ENCODE measurements at places on chromosomes 12 and 14. TPM values are rescaled to one million over a fixed set of nuclear protein-coding genes. Genes with fewer than 3 reads are reported as not detected.
A peak's percentile ranks its signal among the peaks of the same experiment; 100 is the strongest.

- DNase-seq, result no peak
Observed at GRCh38 chr12:40261937-40262336, 37.1 kb downstream of the LRRK2 start.

- no peak for DNase-seq
Observed at GRCh38 chr12:103177639-103178255, 220.3 kb downstream of the ASCL1 start.

DNA sequence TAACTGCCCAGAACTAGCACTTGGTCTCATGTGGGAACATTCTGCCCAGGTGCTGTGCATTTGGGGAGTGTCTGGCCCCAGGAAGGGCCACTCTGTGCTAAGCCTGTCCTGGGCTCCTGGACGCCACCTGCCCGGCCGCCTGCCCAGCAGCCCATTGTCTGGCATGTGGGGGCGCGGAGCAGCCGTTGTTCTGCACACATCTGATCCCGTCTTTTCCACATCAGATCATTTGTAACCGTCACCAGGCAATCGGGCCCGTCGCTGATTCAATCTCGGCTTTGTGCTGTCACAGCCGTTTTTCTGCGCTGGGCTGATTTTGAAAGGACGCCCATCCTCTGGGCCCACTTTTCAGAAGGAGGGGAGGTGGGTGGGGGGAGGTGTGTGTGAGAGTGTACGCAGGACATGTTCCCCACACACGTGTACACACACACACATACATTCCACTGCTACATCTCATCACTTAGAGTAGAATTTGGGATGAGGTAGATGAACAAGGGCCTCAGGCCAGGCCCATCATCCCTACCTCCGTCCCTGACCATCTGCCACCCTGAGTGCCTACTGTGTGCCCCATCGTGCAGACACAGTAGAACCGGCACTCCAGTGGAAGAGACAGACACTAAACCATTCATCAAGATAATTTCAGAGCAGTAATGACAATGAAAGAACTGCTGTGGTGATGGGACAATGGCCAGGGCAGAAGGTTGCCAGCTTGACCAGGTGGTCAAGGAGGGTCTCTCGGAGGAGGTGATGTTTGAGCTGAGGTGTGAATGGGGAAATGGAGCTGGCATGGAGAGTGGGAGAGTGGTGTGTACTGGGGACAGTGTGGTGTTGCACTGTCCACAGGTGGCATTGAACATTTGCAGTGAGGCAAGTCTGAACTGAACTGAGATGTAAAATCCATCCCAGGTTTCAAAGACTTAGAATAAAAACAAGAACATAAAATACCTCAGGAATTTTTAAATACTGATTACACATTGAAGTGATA, 19.0 kb downstream of the FAM222A start:
- no peak for DNase-seq

GRCh38 chr12:95439461-95440230, 34.3 kb upstream of the METAP2 start:
- DNase-seq, result no peak

Gene HOTAIR
- total RNA-seq, result not detected

- no peak for DNase-seq
Observed at GRCh38 chr12:2083008-2083407, 30.2 kb downstream of the CACNA1C start.

- peak; percentile 11 for DNase-seq
Observed at GRCh38 chr12:131372171-131372475, 338.8 kb upstream of the SFSWAP start.

Gene SCFD1
- 105 TPM for total RNA-seq

- no peak for DNase-seq
Observed at GRCh38 chr14:55084401-55085059, 33.1 kb downstream of the MAPK1IP1L start.

Gene UBE3B
- total RNA-seq, result 34.4 TPM

Gene MYH6
- total RNA-seq, result not detected

GRCh38 chr12:70885956-70886355, 34.6 kb downstream of the PTPRR start:
- no peak for DNase-seq

DNA sequence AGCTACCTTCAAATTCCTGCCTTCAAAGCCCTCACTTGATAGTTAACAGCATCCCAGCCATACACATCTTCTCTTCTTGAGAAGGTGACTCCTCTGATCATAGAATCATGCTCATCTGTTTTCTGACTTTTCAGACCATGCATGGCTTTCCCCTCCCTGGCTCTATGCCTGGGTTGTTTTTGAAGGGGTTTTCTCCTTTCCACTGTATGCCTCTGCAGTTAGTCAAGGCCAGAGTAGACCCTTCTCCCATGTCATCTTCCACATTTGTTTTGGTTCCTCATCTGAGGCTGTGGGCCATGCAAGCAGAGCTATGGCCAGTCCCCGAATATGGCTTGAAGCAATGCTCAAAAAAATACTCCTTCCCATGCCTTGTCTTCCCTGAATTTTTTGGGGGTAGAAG, 14.3 kb upstream of the MCRS1 start:
- no peak for DNase-seq

GRCh38 chr14:64491637-64492036, 12.0 kb downstream of the ZBTB25 start:
- DNase-seq, result no peak

DNA sequence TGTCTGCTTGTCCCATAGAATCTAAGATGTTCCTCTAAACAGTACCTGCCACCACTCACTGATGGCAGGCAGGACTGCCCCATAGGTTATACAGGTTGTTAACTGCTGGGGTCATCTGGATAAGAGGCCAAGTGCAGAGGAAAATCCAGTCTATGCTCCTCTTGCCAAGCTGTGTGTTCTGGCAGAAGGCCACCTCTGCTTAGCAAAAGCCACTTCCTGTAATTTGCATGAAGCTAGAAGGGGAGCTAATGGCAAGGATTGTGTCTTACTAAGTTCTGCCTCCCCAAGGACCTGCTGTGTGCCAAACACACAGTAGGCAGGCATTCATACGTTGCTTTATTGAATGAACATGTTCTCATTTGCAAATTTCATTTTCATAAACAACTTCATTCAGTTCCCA, 445.4 kb downstream of the BCL11B start:
- DNase-seq, result peak; percentile 6

- DNase-seq, result no peak
Observed at GRCh38 chr14:24366413-24366720, 1.6 kb upstream of the NFATC4 start.

Gene RFLNA
- not detected for total RNA-seq

DNA sequence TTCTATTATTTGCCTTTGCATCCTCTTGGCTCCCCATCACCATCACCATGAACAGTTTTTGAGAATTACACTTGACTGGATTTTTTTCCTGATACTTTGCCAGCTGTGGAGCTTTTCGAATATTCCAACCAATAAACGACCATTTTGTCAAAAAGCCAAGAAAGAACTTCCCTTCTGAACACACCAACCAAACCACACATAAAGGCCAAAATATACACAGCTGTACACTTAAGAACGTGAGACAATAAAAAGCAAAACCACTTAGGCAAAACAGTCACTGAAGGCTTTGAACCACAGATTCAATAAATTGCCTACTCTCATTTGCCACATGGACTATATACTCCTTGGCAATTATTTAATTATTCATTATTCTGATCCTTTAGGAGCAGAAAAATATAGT, 1.1 kb downstream of the C14orf93 start:
- no peak for DNase-seq

Gene KRT6C
- total RNA-seq, result not detected

- peak; percentile 75 for DNase-seq
Observed at GRCh38 chr12:57213058-57213715, 3.4 kb upstream of the NXPH4 start.

Gene C1R
- 2.2 TPM for total RNA-seq

DNA sequence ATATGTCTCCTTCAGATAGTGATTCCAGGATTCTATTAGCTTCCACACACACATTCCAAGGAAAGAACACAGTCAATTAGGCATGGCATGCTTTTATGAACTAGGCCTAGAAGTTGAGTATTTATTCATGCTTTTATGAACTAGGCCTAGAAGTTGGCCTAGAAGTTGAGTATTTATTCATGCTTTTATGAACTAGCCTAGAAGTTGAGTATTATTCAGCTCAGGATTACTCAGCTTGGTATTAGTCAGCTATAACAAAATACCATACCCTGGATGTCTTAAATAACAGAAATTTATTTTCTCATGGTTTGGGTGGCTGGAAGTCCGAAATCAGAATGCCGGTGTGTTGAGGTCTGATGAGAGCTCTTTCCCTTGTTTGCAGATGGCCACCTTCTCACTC, 442.7 kb upstream of the FLRT2 start:
- DNase-seq, result no peak

Gene KERA
- not detected for total RNA-seq

GRCh38 chr12:82517027-82517426, 158.7 kb downstream of the METTL25 start:
- DNase-seq, result no peak

Gene TRHDE
- not detected for total RNA-seq

- DNase-seq, result no peak
Observed at GRCh38 chr12:76002598-76003354, 28.8 kb downstream of the PHLDA1 start.

GRCh38 chr14:61379639-61380184, 58.3 kb downstream of the PRKCH start:
- peak; percentile 23 for DNase-seq

- no peak for DNase-seq
Observed at GRCh38 chr12:29299633-29300032, 81.3 kb downstream of the ERGIC2 start.

DNA sequence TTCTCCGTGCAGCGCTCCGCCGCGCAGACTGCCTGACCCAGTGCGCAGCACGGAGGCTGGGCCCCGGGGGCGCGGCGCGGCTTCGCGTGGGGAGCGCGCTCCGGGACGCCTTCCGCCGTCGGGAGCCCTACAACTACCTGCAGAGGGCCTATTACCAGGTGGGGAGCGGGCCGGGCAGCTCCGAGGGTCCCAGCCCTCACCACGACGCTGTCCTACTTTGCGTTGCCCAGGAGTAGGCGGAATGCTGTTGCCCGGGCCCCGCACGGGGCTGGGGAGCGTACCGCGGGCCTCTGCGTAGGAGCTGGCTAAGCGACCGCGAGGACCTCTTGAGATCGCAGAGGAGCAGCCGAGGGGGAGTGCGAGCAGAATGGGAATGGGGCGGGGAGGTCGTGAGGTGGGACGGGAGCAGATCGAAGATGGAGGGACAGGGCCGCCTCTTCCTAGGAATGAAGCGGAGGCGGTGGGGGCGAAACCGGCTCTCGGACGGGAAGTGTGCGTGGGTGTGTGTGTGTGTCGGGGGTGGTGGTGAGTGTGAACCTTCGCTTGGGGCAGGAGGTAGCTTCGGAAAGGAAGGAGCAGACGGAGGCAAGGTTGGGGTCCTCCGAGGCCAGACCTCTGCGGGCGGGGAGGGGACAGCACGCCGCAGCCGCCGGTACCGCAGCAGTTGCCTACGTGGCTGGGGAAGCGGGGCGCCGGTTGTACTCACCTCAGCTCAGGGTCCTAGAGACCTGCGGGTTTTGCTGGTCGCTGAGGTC, 751 bp downstream of the P3H3 start:
- DNase-seq, result peak; percentile 54

Measured in T-cell (primary cell).